ENCODE measurements at places on chromosomes 2 and 18. TPM values are rescaled to one million over a fixed set of nuclear protein-coding genes. Genes with fewer than 3 reads are reported as not detected.
A peak's percentile ranks its signal among the peaks of the same experiment; 100 is the strongest.

The ASXL3 gene
- total RNA-seq: not detected

The TWIST2 gene
- total RNA-seq: not detected

The TDRD15 gene
- total RNA-seq: not detected

- peaks cover 19% of the 10 kb centered on the region for H3K4me1 ChIP-seq
- DNase-seq: no peak
- H3K36me3 ChIP-seq: peaks cover 3% of the 10 kb centered on the region
Measured at GRCh38 chr2:63578767-63579166, 9.5 kb downstream of the WDPCP start.

DNA sequence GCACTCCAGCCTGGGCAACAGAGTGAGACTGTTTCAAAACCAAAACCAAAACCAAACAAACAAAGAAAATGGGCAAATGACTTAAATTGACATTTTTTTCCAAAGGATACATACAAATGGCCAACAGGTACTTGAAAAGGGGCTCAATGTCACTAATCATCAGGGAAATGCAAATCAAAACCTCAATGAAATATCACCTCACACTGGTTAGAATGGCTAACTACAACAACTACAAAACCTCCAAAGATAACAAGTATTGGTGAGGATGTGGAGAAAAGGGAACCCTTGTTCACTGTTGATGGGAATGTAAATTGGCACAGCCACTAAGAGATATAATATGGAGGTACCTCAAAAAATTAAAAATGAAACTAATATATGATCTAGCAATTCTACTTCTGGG lies 213.2 kb upstream of the HS6ST1 start:
- peaks cover 2% of the 10 kb centered on the region for H3K4me1 ChIP-seq
- H3K27ac ChIP-seq: no peak overlapping the region
- no peak for DNase-seq
- no peak overlapping the region for H3K4me3 ChIP-seq

GRCh38 chr2:51650769-51651168 lies 618.8 kb upstream of the NRXN1 start:
- H3K27ac ChIP-seq: no peak overlapping the region
- no peaks in the 10 kb centered on the region for H3K27me3 ChIP-seq
- no peaks in the 10 kb centered on the region for H3K36me3 ChIP-seq

DNA sequence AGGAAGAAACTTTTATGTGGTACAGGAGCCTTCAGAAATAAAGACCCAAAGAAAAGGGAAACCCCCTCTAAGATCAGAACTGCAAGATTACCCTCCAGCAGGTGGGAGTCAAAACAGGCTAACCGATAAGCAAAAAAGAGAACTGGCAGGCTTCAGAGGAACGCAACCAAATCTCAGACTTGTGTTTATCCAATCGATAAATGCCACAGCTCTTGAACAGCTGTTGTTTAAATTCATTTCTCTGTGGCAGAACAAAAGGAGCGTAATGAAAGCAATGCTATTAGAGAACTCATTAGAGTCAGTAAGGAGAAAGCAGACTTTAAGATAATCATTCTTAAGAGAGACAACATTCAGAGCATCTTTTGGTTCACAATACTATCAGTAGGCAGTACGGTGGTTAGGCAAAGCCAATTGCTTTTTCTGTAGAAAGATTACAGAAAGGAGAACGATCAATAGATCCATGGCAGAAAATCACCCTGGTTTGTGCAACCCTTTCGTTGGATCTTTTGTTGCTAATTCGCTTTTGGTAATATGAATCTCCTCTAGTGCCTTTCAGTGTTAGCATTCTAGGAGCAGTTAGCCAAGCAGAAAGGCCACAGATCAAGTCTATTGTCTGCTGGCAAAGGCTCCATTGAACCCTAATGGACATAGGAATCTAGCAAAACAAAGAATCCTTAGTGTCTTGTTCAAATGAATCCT lies 476.4 kb upstream of the CHST9 start:
- H3K27me3 ChIP-seq: no peaks in the 10 kb centered on the region
- H3K4me1 ChIP-seq: no peaks in the 10 kb centered on the region
- H3K27ac ChIP-seq: no peak overlapping the region
- no peak overlapping the region for H3K4me3 ChIP-seq
- no peak for DNase-seq

DNA sequence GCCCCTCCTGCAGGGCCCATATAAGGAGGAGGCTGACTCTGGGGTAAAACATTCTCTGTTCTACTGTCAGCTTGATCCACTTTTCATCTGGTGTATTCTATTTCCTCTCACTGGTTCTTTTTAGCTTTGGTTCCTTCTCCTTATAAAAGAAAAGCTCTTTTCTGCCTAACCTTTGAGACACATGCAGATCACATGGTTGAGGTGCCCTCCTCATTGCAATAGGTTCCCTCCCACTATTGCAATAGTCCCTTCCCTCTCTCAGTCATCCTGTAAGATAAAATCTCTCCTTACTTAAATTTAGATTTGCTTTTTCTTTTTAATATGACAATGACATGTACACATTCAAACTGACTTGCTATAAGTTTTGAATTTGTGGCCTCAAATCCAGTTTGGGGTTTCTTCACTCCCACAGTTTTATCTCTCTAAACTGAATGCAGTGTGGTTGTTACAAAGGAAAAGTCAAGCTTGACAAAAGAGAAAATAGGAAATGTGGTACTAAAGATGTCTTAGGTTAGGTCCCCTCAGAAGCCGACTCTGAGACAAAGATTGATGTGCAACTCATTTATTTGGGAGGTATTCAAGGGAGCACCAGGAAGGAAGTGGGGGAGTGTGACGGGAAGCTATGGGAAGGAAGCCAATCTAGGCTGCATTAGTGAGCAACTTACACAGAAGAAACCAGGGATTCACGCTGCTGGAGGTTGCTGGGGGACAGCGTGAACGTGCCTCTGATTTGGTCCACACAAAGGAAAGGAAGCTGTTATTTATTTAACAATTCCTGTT lies 127.6 kb upstream of the LINC00305 start:
- H3K4me1 ChIP-seq: no peaks in the 10 kb centered on the region
- H3K36me3 ChIP-seq: no peaks in the 10 kb centered on the region
- no peaks in the 10 kb centered on the region for H3K27me3 ChIP-seq

- peaks cover 49% of the 10 kb centered on the region for H3K4me1 ChIP-seq
- H3K27ac ChIP-seq: no peak overlapping the region
- H3K4me3 ChIP-seq: no peak overlapping the region
- DNase-seq: no peak
Measured at GRCh38 chr18:12857215-12857905, 26.7 kb downstream of the PTPN2 start.

DNA sequence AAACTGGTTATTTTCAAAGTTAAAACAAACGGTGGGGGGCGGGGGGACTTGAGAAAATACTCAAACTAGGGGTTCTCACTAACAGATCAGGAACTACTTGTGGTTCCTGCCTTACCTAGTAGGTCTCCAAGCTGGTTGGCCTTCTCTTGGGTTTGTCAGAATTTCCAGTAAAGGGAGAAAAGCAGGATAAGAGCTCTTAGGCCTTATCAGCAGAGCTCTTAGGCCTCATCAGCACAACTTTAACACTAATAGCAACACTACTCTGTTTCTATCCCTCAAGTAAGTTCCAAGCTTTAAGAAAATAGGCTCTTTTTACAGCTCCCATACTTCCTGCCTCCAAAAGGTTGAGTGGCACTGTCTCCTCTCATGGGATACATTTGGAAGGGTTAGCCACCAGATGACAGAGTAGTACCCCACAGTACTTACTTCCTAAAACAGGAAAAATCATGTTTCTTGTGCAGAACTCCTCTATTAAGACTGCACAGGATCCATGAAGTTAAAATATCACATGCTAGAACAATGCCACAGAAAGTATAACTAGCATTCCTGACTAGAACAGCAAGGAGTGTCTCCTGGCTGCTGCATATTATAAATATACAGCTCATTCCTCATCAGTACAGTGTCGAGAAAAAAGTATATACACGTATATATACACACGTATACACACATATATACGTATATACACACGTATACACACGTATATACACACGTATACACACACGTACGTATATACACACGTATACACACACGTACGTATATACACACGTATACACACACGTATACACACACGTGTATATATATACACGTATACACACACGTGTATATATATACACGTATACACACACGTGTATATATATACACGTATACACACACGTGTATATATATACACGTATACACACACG lies 6.1 kb downstream of the FBXO11 start:
- peaks cover 2% of the 10 kb centered on the region for H3K36me3 ChIP-seq
- no peaks in the 10 kb centered on the region for H3K27me3 ChIP-seq
- H3K27ac ChIP-seq: peak overlapping the region; percentile 41
- H3K4me1 ChIP-seq: peaks cover 45% of the 10 kb centered on the region

GRCh38 chr2:45178854-45179253 lies 169.6 kb upstream of the SIX2 start:
- H3K36me3 ChIP-seq: no peaks in the 10 kb centered on the region
- peaks cover 21% of the 10 kb centered on the region for H3K27me3 ChIP-seq
- H3K4me3 ChIP-seq: no peak overlapping the region
- H3K27ac ChIP-seq: no peak overlapping the region
- no peak for DNase-seq

- no peak overlapping the region for H3K27ac ChIP-seq
- H3K27me3 ChIP-seq: no peaks in the 10 kb centered on the region
- DNase-seq: no peak
- no peak overlapping the region for H3K4me3 ChIP-seq
- H3K4me1 ChIP-seq: no peaks in the 10 kb centered on the region
- H3K36me3 ChIP-seq: peaks cover 13% of the 10 kb centered on the region
Measured at GRCh38 chr18:49155410-49155809, 204.6 kb upstream of the SMAD7 start.

DNA sequence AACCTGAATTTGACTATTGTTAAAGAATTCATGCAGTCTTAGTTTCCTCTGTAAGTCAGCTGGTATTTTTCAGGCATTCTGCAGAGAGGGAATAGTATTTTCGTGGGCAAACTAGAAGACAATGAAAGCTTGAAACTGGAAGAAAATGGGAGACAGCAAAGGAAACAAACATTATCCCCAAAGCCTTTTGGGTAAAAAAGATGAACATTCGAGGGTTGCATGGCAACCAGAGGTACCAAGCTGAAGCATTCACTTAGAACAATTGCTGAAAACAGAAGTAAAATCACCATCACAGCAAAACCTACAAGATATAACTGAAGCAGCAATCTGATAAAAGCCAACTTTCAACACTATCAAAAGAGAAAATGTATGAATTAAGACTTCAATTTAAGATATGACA lies 233.7 kb downstream of the SCG2 start:
- no peaks in the 10 kb centered on the region for H3K27me3 ChIP-seq
- no peak for DNase-seq
- no peak overlapping the region for H3K27ac ChIP-seq
- no peaks in the 10 kb centered on the region for H3K36me3 ChIP-seq
- H3K4me3 ChIP-seq: no peak overlapping the region

DNA sequence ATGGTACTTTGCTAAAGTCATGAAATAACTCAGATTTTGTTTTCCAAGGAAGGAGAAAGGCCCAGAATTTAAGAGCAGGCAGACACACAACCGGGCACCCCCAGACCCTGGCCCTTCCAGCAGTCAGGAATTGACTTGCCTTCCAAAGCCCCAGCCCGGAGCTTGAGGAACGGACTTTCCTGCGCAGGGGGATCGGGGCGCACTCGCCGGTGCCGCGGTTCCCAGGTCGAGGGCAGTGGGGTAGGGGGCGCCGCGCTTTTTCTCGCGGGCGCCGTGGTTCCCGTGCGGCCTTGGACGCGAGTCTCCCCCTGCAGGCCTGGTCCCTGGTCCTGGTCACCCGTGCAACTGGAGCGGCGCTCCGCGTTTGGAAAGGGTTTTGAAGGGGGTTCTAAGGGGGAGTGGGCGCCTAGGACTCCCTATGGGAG lies 1.2 kb downstream of the ZNF236 start:
- H3K4me3 ChIP-seq: peak overlapping the region; percentile 83
- no peak for DNase-seq
- no peaks in the 10 kb centered on the region for H3K27me3 ChIP-seq
- no peaks in the 10 kb centered on the region for H3K36me3 ChIP-seq
- peak overlapping the region; percentile 83 for H3K27ac ChIP-seq
- H3K4me1 ChIP-seq: peaks cover 38% of the 10 kb centered on the region

DNA sequence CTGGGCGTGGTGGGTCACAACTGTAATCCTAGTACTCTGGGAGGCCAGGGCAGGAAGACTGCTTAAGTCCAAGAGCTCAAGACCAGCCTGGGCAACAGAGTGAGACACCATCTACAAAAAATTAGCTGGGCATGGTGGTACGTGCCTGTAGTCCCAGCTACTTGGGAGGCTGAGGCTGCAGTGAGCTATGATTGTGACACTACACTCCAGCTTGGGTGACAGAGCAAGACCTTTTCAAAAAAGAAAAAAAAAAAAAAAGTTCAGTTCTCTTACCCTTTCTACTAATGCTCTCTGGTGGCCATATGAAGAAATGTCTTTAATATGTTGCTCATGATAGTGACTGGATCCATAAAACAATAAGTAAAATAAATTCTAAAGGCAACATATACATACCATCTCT lies 14.9 kb downstream of the TYW5 start:
- DNase-seq: no peak
- H3K27ac ChIP-seq: no peak overlapping the region
- H3K27me3 ChIP-seq: no peaks in the 10 kb centered on the region
- H3K4me3 ChIP-seq: no peak overlapping the region

GRCh38 chr2:9215680-9216079 lies 9.1 kb downstream of the ASAP2 start:
- H3K27me3 ChIP-seq: peaks cover 47% of the 10 kb centered on the region
- DNase-seq: no peak
- peaks cover 4% of the 10 kb centered on the region for H3K4me1 ChIP-seq
- no peak overlapping the region for H3K4me3 ChIP-seq
- peaks cover 7% of the 10 kb centered on the region for H3K36me3 ChIP-seq
- H3K27ac ChIP-seq: no peak overlapping the region

DNA sequence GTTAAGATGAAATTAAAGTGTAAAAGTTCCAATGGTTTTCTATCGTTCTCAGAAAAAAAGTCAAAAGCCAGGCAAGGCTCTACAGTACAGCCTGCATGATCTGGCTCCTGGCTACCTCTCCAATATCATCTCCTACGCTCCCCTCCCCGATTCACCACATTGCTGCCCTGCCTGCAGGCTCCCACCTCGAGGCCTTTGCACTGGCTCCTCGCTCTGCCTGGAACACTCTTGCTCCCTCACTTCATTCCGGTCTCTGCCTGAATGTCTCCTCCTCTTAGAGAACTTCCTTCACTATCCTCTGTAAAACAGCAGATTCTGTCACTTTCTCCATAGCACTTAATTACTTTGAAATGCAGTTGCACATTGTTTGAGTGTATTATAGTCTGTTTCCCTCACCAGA lies 72.5 kb downstream of the KLF7 start:
- H3K4me1 ChIP-seq: peaks cover 17% of the 10 kb centered on the region
- DNase-seq: no peak
- H3K27me3 ChIP-seq: no peaks in the 10 kb centered on the region
- peaks cover 2% of the 10 kb centered on the region for H3K36me3 ChIP-seq
- no peak overlapping the region for H3K4me3 ChIP-seq

GRCh38 chr2:196278491-196278911 lies 107.1 kb upstream of the STK17B start:
- peak overlapping the region; percentile 91 for H3K27ac ChIP-seq
- peak overlapping the region; percentile 19 for H3K4me3 ChIP-seq
- no peaks in the 10 kb centered on the region for H3K36me3 ChIP-seq
- no peaks in the 10 kb centered on the region for H3K27me3 ChIP-seq

- H3K4me1 ChIP-seq: no peaks in the 10 kb centered on the region
- no peak for DNase-seq
- no peaks in the 10 kb centered on the region for H3K36me3 ChIP-seq
- no peak overlapping the region for H3K4me3 ChIP-seq
Measured at GRCh38 chr2:146506851-146507250, 1338.0 kb upstream of the ACVR2A start.
